ENCODE measurements at places on chromosomes 5 and 9. TPM values are rescaled to one million over a fixed set of nuclear protein-coding genes. Genes with fewer than 3 reads are reported as not detected.

ARHGEF37 gene
- 6.3 TPM for total RNA-seq

FCN2 gene
- not detected for total RNA-seq

N4BP3 gene
- 2.3 TPM for total RNA-seq

SPINK7 gene
- total RNA-seq = not detected

CCL28 gene
- 2.9 TPM for total RNA-seq

MARCHF3 gene
- total RNA-seq = 9.0 TPM

PRDM9 gene
- total RNA-seq = not detected

KIF4B gene
- not detected for total RNA-seq

CDC42SE2 gene
- total RNA-seq = 16.2 TPM
